ENCODE measurements at places on chromosomes 16 and 17. TPM values are rescaled to one million over a fixed set of nuclear protein-coding genes. Genes with fewer than 3 reads are reported as not detected.

BCAR1 gene
- 296 TPM for total RNA-seq

DNA sequence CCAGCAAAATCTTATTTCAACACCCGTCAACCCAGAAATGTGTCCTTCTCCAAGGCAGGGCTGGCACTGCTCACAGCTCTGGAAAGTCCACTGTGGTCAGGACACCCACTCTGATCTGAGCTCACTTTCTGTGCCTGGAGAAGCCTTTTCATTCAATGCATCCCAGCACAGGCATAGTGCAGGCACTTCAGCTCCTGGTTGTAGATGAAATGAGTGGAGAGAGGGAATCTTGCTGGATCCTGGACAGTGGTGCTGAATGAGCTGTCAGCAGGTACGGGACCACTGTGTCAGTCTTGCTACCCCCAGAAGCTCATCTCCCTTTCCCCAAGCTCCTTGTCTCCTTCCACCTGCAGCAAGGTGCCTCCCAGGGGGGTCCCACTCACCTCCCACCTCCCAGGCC, 86.1 kb upstream of the SALL1 start:
- no peak for DNase-seq
- H3K4me3 ChIP-seq = no peak overlapping the region

- no peak for DNase-seq
- H3K27ac ChIP-seq = no peak overlapping the region
- H3K4me3 ChIP-seq = no peak overlapping the region
Measured at GRCh38 chr17:6191405-6192324, 121.5 kb downstream of the WSCD1 start.

DNA sequence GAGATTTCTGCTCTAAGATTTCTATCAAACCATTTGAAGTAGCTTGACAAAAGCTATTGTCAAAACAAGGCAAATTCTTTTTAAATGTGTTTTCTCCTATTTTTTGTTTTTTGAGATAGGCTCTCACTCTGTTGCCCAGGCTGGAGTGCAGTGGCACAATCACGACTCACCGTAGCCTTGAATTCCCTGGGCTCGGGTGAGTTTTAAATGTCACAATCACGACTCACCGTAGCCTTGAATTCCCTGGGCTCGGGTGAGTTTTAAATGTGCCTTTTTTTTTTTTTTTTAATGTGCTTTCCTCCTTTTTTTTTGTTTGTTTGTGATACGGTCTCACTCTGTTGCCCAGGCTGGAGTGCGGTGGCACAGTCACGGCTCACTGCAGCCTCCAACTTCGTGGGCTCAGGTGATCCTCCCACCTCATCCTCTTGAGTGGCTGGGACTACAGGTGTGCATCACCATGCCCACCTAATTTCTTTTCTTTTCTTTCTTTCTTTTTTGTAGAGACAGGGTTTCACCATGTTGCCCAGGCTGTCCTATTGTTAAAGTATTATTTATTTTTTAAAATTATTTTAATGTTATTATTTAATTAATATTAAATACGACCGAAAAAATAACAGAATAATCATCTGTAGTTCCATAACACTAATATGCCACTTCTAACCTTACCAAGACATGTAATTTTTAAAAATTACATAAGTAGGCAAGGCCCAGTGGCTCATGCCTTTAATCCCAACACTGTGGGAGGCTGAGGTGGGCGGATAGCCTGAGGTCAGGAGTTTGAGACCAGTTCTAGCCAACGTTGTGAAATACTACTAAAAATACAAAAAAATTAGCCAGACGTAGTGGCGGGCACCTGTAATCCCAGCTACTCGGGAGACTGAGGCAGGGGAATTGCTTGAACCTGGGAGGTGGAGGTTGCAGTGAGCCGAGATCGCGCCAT, 69.7 kb upstream of the FA2H start:
- H3K4me1 ChIP-seq = no peaks in the 10 kb centered on the region
- H3K27me3 ChIP-seq = no peaks in the 10 kb centered on the region
- H3K4me3 ChIP-seq = no peak overlapping the region
- no peaks in the 10 kb centered on the region for H3K36me3 ChIP-seq
- DNase-seq = no peak
- no peak overlapping the region for H3K27ac ChIP-seq

Measured in astrocyte (in vitro differentiated cells and primary cell).